Left cardiac atrium (tissue), 4 donors: ENCODE measurements at places on chromosomes 2 and 18. TPM values are rescaled to one million over a fixed set of nuclear protein-coding genes. Genes with fewer than 3 reads are reported as not detected.

GRCh38 chr2:216031960-216032689 lies 18.8 kb upstream of the MREG start:
- DNase-seq: no peak

DNA sequence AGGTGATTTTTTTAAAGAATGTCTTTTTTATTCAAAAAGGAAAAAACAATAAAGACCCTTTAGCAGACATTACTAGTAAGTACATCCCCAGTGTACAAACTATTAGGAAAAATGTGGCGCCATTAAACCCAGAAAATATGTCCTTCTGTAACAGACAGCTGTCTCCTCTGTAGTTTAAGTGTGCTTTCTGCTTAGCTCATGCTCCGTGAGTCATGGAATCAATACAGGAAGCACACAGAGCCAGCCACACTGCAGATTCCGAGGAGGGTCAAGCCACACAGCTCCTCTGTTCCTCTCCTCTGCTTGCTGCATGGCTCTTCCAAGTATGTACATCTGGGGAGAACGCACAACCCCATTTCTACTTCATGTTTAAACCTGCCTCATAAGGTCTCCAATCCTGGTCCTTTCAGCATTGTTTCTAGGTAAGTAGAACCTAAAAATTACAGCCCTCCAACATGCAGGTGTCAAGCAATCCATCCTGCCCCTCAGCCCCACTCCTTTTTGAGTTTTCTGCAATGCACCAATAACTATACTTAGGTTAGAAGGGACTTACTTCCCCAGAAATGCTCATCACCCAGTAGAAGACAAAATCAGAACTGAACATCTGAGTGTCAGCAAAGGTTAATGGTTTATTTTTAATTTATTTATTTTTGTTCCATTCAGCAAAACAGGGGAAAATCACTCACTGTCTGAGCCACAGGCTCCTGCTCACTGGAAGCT lies 37.5 kb downstream of the ACVR1 start:
- DNase-seq: peak; percentile 52

DNA sequence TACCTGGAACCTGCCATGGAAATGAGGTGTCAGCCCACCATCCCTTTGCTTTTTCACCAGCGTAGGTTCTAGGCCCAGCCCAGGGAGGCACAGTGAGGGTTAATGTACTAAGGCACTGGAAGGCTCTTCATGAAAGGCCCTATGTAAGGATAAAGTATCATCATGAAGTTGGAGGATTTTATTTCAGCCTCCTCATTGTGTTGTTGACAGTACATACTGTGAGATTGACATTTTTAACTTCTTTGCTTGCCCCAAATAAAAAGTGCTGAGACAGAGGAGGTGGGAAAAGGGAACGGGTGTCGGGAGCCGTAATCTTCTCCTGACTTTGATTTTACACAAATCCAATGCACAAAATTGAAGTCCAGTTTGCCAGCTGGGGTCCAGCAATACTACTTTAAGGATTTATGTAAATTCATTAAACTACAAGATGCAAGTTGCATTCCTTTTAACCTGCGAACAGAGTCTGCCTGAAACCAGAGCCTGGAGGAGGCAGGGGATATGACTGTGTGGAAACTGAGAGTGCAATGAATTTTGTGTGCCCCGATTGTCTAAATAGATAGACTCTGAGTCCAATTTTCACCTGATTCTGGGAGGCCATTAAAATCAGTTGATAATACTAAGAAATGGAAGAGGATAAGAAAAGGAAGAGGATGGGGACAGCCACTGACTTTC lies 5.4 kb upstream of the NCKAP5 start:
- DNase-seq: no peak

GRCh38 chr2:88165332-88166003 lies 4.7 kb upstream of the THNSL2 start:
- DNase-seq: no peak

Gene CLK1
- total RNA-seq: 52.9 TPM
